ENCODE measurements at places on chromosomes 4 and X.

DNA sequence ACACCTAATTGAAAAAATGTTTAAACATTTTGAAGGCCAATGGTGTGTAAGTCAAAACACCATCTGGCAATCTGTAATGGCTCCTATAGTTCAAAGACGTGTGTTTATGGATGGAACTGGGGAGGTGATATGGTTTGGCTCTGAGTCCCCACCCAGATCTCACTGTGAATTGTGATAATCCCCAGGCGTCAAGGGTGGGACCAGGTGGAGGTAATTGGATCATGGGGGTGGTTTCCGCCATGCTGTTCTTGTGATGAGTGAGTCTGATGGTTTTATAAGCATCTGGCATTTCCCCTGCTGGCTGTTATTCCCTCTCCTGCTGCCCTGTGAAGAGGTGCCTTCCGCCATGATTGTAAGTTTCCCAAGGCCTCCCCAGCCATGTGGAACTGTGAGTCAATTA lies 52.2 kb downstream of the ADRA2C start:
- no peak for DNase-seq

DNA sequence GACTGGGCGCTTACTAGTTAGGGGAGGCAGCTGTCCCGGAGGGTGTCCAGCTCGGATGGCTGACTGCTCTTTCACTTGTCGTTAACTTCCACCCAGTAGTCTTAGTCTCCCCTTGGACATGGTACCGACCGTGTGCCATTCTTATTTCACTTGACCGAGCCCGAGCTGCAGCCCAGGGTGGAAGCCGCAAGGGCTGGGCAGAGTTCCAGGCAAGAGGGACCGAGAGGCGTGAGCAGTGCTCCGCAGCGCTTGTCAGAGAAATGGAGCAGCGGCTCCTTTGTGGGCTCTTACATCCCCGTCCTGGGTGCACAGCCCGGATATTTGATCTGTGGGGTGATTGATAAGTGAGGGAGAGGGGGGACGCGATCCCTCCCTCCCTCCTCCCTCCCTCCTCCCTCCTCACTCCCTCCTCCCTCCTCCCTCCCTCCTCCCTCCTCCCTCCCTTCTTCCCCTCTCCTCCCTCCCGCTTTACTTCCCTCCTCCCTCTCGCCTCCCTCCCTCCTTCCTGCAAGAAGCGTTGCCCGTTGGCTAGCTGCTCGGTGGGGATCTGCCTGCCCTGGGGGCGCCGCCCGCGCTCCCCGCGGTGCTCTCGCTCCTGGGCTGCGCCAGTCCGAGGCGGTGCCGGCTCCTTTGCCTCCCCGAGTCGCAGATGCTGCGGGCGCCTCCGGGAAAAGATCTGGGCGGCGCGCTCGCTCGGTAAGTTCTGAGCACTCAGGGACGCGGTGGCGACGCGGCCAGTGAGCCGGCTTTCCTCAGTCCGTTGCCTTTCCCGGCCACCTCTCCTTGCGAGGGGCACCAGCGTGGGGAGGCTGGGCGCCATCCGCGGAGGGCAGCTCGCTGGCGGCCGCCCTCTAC lies at the start of gene SLITRK2:
Gene SLITRK2 (plus strand): TSS at position 499 of the 855 bp plus-strand sequence. CDS start 4,597 bp downstream, outside the sequence.
- DNase-seq: no peak

DNA sequence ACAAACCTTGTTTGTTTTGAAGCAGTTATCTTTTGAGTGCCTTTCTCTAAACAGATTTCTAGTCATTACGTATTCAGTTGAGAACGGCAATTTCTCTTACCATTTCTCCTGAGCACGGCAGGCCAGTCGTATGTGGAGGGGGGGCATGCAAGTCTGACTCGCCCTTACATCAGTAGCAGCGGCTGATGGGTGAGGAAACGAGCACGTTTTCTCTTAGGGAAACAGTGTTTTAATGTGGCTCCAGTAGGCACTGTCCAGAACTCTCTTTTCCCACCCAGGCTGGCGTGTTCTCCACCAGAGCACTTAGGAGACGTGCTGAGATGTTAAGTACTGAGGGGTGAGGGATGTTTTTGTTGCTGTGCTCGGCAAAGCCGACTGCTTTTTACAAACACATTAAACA lies 240.5 kb downstream of the STIM2 start:
- DNase-seq: no peak

DNA sequence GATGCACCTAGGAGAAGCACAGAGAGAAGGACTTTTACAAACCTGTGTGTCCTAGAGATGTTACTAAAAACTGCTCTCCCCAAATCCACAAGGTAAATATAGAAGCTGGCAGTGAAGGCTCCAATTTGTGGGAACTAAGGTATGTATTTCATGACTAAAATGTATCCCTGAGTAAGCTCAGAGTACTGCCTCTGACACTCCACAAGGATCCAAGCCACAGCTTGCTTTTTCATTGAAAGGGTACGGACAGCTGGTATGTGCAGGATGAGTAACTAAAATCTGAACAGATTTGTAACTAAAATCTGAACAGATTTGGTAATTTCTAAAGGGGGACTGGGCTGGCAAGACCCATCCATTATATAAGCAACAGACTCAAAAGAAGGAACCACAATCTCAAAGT lies 187.6 kb downstream of the DCLK2 start:
- no peak for DNase-seq

GRCh38 chr4:13966231-13967195 lies 339.0 kb upstream of the BOD1L1 start:
- DNase-seq: no peak

DNA sequence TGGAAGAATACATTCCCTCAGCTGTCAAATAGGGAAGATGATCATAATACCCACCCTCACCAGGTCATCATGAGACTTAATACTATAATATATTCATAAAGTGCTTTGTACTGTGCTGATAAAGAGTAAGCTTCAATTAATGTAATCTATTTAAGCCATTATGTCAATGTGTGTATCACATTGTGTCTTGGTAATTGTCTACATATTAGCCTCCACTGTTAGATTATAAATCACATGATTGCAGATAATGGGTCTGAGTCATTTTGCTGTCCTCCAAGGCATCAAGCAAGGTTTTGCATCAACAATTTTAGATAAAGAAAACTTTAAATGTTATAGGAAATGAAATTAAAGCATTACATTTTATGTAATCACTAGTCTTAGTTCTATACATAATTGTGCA lies 45.2 kb upstream of the CEP135 start:
- no peak for DNase-seq

DNA sequence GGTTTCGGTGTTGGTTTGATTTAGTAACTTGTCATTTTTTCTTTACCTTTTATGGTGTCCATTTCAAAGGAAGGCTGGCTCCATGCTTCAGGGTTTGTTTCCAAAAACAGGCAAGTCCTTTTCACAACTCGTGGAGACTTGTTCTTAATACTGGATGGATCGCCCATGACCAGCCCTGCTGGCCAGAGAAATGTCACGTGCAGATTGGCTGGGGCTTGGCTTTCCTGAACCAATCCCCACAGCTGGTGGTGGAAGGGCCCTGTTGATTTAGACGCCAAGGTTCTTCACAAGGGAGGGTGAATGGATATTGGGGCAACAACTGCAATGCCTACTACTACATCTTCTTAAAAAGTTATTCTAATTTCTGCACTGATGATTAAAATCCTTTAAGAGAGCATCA lies 92.6 kb downstream of the SHROOM3 start:
- DNase-seq: no peak

DNA sequence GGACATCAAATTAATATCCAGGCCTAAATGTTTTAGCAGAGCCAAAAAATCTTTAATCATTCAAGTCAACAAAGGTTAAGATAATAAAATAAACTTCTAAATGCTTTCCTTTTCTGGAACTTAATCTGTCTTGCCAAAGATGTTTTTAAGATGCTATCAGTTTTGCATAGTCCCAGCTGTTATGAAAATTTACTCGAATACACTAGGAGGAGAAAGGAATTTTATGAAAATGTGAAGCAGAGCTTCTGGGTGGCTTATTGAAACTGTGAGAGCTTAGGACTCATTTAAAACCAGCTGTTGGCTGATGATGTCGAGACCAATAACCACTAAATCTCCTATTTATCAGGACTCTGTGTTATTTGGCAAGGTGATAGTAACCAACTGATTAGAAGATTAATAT lies 202.2 kb upstream of the ETNPPL start:
- DNase-seq: no peak

DNA sequence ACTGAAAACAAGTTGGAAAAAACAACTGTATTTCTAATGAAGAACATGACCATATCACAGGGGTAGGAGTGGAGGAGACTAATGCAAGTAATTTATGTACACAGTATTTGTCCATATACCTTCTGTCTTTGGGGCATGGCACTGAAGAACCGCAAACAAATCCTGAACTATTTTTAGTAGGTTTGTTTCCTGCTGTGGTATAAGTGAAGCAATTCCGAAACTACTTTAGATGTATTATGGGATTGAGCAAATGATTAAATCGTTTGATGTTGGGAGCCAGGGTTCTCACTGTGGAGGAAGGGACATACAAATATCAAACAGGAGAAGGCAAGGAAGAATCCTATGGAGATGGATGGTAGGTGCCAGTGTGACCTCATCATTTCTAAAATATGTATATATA lies 18.9 kb upstream of the SH3KBP1 start:
- no peak for DNase-seq

GRCh38 chr4:18342847-18343246 lies 321.3 kb upstream of the LCORL start:
- no peak for DNase-seq

DNA sequence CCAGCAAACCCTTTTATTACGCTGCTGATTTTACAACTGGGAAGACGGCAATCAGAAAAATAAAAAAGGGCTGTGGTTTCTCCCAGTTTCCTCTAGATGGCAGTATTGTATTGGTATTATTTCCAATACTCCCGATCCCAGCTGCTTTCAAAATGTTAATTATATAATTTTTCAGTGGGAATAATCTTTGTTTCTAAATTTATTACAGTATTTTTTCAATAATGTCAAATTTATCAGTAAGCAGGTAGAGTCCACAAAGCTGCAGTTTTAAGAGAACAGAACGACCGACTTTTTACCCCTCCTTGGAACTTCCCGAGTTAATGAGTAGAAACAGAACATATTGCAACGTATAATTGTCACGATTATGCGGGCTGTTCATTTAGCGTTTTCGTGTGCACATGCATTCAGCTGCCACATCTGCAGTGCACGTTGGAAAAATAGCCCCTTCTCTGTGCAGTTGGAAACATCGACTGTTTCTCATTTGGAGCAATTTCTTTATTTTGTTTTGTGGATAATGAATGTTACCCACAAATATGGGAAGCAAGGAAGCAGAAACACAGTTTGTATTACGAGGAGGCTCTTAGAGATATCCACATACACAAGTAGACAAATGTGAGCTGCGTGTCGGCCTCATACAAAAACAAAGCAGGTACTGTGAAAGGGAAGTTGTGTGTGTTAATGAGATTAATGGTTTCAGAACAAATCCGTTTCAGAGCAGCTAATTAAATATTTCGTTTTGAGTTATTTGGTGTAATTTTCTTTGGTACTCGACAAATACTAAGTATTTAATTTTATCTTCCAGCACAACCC lies 188.0 kb downstream of the STIM2 start:
- DNase-seq: peak; percentile 29

GRCh38 chr4:16516796-16517439 lies 290.6 kb upstream of the TAPT1 start:
- DNase-seq: no peak

GRCh38 chrX:46796574-46797191 lies 37.8 kb upstream of the SLC9A7 start:
- DNase-seq: peak; percentile 28

GRCh38 chr4:47010912-47011446 lies 17.6 kb upstream of the GABRA4 start:
- no peak for DNase-seq

- DNase-seq: no peak
These were observed 447.7 kb upstream of the CTSO start for GRCh38 chr4:156401371-156401770.

- DNase-seq: no peak
These were observed 236.6 kb downstream of the RASL11B start for GRCh38 chr4:53098681-53099121.

DNA sequence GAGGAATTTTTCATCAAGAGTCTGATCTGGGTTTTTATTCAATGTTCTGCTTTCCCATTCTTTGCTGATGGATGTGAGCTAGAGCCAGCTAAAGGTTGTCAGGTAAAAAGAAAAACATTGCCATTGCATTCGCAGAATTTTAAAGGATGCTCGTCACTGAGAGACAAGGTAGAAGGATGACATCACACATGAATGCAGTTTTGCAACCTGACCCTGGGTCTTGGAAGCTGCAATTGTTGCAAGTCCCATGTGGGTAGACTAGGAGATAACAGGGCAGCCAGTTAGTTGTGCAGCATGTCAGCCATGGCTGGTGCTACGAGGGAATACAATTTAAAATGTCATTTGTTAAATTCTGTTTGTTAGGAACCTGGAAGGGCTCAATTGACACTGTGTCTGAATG lies 73.9 kb upstream of the MXRA5 start:
- DNase-seq: no peak

GRCh38 chr4:20643631-20644030 lies 56.6 kb upstream of the PACRGL start:
- DNase-seq: no peak

- no peak for DNase-seq
These were observed at the start of gene NAP1L2 for GRCh38 chrX:73214426-73215094. TSS of gene NAP1L2 (minus strand) at chrX:73214851. CDS start at chrX:73214492, 359 bp downstream.

DNA sequence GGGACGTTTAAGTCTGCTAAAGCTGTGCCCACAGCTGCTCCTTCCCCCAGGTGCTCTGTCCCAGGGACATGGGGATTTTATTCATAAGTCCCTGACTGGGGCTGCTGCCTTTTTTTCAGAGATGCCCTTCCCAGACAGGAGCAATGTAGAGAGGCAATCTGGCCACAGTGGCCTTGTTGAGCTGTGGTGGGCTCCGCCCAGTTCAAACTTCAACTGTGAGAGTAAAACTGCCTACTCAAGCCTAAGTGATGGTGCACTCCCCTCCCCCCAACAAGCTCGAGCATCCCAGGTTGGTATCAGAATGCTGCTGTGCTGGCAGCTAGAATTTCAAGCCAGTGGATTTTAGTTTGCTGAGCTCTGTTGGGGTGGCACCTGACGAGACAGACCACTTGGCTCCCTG lies 1371.4 kb downstream of the ADGRL3 start:
- DNase-seq: no peak

GRCh38 chrX:133749370-133749769 lies 236.0 kb downstream of the GPC3 start:
- no peak for DNase-seq

- DNase-seq: no peak
These were observed 84.8 kb downstream of the CLDN34 start for GRCh38 chrX:10051866-10052480.

DNA sequence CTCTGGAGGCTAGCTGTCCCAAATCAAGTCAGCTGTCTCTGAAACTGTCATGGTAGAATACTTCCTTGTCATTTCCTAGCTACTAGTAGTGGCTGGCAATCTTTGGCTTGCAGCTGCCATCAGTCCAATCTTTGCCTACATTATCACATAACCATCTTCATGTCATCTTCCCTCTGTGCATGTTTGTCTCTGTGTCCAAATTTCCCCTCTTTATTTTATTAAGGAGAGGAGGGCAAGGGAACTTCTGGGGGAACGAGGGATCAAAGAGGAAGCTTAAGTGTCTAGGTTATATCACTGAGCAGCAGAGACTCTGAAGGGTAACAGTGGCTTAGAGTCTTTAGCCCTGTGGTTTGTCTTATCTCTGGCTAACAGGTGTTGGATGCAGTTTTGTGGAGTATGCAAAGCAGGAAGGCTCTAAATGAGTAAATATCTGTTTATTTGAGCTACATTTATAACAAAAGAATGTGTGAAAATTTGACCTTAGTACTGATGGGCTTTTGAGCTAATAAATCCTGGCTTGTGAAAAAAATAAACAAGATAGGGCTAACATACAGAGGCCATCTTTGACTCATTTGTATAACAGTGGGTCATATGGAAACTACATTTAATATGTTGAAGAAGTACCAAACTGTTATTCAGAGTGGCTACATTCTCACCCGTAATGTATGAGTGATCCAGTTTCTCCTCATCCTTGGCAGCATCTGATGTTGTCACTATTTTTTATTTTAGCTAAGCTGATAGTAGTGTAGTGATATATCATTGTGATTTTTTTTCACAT lies 49.4 kb upstream of the ENOX2 start:
- no peak for DNase-seq

All from 8988T (cell line).